Hematopoietic multipotent progenitor cell treated with erythropoietin and hydrocortisone succinate and interleukin-3 and kit ligand, for 6 days (in vitro differentiated cells): ENCODE measurements at places on chromosomes 3 and 15.

GRCh38 chr3:168612671-168613070 is 516.9 kb upstream of the GOLIM4 start:
- peak; percentile 18 for DNase-seq

DNA sequence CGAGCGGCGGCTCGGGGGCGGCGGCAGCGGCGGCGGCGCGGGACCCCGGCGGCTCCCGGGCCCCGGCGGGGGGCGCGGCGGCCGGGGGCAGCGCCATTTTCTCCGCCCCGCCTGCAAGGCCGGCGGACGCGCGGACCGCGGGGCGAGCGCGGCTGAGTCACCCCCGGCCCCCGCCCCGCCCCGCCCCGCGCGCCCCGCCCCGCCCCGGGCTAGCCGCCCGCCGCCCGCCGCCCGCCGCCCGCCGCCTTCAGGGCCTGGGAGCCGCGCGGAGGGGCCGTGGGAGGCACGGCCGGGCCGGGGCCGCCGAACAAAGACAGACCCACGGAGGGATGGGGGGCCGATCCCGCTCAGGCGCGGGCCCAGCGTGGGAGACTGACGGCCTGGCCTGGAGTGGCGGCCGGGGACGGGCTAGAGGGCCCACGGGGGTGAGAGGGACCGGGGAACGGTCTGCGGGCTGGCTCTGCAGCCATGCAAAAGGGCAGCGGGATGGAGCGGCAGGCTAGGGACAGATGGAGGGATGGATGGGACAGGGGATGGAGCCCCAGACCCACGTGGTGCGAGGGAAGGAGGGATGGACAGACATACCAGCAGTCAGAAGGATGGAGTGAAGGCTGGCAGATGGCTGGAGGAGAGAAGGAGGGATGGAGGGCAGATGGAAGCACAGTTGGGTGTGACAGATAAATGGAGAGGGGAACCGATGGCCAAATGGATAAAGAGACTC is at the start of gene EIF4E3:
Gene EIF4E3 (minus strand): TSS at position 132 of the 721 bp plus-strand sequence. CDS start 35 bp downstream, at position 97.
- DNase-seq, result peak; percentile 43

DNA sequence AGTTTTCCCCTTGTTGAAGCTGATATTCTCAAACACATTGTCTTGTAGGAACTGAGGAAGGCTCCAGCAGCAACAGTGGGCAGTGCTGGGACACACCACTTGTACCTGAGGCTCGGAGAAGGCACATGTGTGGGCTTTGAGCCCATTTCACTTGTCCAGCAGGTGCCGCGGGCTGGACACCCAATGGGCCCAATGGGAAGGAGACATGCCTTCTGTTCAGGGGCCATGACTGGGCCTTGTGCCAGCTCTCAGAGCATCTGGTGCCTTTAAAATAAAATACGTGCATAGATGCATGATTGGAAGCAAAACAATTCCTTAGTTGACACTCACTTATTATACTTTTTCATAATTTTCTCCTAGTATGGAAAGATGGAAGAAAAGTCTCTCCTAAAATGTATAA is 334.2 kb downstream of the KLF13 start:
- no peak for DNase-seq

GRCh38 chr3:151896246-151897012 is 23.0 kb downstream of the SUCNR1 start:
- DNase-seq, result peak; percentile 32

GRCh38 chr15:95341686-95342085 is 988.8 kb upstream of the NR2F2 start:
- no peak for DNase-seq

- peak; percentile 32 for DNase-seq
Observed at GRCh38 chr3:45597171-45597570, 2.6 kb downstream of the LIMD1 start.

GRCh38 chr3:141913150-141913811 is 36.8 kb downstream of the ATP1B3 start:
- peak; percentile 92 for DNase-seq

GRCh38 chr3:56915966-56916586 is 114.3 kb upstream of the ARHGEF3 start:
- DNase-seq, result peak; percentile 58

GRCh38 chr15:100105101-100105500 is 236.7 kb downstream of the ADAMTS17 start:
- no peak for DNase-seq

GRCh38 chr3:175413926-175414325 is 554.8 kb downstream of the NAALADL2 start:
- no peak for DNase-seq

DNA sequence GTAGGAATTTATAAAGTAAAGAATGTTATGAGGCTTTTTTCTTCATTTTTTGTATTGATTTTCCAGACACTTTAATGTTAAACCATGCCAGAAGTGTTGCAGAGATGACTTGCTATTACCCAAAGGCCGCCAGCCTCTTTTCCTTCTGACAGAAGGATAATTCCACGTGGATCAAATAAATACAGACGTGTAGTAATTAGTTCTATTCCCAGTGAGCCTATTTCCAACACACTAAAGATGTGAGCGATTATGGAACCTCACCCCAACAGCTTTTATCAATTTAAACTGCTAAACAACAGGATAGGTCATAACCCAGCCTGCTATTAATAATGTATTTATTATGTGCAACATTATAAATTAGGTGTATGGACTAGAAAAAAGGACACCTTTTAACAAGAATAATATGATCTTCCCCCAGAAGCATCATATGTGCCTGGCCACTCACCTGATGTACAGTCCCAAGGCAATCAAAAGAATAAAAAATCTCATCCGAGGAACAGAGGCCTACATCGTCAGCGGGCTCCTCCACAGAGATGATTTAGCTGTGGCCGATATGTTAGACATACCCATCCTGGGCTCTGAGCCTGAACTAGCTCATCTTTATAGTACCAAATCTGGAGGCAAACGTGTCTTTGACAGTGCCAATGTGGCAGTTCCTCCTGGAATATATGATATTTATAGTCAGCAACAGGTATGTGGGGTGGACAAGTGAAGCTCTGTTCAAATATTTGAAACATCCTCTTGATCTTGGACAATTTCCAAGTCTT is 125.9 kb upstream of the C15orf61 start:
- no peak for DNase-seq

- DNase-seq, result no peak
Observed at GRCh38 chr15:77568973-77569728, 63.6 kb downstream of the LINGO1 start.

GRCh38 chr15:25714538-25714840 is 148.6 kb downstream of the ATP10A start:
- DNase-seq, result no peak

GRCh38 chr15:98924401-98925049 is 83.1 kb downstream of the PGPEP1L start:
- no peak for DNase-seq

- no peak for DNase-seq
Observed at GRCh38 chr3:61663356-61664104, 102.2 kb downstream of the PTPRG start.

DNA sequence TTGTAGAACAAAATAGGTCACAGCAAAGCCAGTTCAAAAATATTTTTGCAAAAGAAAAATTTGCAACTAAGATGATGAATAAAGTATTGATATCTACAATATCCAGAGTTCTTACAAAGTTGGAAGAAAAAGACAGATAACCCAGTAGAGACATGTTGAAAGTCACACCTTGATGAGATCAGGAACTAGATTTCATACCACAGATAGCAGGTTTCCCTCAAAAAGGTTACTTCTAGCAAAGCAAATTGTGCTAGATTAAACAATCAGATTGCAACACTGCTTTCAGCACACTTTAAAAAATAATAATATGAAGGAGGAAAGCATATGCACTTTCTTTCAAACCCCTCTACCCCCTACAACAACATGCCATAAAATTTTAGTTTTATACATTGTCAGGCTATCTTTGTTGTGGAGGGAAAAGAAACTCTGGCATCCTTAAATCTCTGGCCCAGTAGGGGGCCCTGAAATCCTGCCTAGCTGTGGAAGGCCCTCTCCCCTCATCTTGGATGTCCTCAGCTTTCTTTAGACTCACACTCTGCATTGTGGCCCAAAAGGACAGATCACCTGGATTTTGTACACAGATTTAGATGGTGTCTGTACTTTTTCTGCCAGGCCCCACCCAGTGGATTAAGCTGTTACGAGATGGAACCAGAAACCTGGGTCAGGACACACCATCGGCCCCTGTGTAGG is 50.9 kb downstream of the CCR3 start:
- peak; percentile 25 for DNase-seq

GRCh38 chr3:119681279-119681678 is 4.1 kb upstream of the COX17 start:
- DNase-seq, result peak; percentile 65

GRCh38 chr3:178823591-178824246 is 247.9 kb downstream of the ZMAT3 start:
- DNase-seq, result no peak

GRCh38 chr3:21542656-21543379 is 208.2 kb downstream of the ZNF385D start:
- no peak for DNase-seq

- peak; percentile 31 for DNase-seq
Observed at GRCh38 chr3:32281570-32282106, 43.2 kb downstream of the CMTM8 start.

DNA sequence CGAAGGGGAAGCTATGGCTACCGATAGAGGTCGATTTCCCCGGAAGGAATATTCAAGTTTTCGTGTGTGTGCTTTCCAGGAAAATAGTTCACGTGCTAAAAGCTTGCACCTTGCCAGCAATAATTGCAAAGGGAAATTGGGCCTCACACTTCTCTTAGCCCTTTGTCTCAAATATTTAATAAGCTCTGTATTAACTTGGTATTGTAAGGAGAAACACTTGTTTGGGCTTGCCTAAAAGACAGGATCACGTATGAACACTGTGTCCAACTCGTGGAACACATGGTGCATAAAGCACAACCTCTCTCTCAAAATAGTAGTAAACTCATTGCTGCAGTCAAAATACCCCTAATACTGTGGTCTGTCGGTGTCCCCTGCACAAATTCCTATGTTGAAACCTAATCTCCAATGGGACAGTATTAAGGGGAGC is 352 bp upstream of the TMF1 start:
- DNase-seq, result no peak

DNA sequence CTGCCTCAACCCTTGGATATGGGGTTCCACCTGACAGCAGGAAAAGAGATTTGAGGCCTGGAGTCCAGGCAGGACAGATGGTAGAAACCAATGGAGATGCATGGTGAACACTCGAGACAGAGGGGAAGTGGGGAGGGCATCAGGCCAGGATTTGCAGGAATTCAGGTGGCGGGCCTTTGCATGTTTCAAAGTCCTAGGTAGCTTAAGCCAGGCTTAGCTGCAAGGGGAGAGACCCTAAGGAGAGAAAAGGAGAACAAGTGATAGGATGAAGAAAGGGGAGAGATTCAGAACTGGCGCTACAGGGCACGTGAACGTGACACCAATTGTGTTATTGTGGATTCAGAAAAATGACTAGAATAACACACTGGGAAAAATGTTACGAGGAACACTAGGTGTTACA is 182.6 kb downstream of the PDZRN3 start:
- DNase-seq, result no peak

DNA sequence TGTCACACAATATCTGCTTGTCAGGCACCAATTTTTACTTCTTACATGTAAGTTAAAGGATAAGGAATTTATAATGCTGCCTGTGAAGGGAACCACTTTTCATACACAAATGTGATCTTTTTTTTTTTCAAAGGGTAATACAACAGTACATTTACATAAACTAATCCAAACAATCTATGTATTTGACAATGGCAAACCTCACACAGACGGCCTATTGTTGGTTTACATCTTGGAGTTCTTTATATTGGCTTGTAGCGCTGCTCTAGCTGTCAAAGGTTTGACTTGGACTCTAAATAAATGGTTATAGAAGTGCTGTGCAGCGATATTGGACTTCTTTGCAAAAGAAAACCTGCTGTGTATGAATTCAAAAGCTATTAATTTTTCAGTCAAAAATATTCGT is 598.0 kb downstream of the FOXP1 start:
- no peak for DNase-seq

DNA sequence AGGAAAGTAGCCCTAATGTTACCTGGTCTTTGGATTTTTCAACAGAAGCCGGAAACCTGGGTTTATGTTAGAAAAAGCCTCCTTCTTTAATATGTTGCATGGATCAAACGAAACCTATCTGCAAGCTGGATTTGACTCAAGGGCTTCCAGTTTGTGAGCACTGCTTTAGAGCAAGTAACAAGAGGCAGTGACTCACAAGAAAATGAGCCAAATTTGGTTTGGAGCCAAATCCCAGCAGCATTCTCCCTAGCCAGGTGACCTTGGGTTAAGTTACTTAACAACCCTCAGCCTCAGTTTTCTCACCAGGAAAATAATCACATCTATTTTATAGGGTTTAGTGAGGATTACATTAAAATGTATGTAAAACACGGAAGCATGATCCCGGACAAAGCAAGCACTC is 215.2 kb upstream of the PRICKLE2 start:
- no peak for DNase-seq

GRCh38 chr15:57522148-57522547 is 69.6 kb upstream of the MYZAP start:
- DNase-seq, result no peak

GRCh38 chr3:109336291-109336861 is 970 bp downstream of the DPPA4 start:
- peak; percentile 82 for DNase-seq

GRCh38 chr3:9915254-9916141 is 1.4 kb upstream of the IL17RC start:
- peak; percentile 66 for DNase-seq

DNA sequence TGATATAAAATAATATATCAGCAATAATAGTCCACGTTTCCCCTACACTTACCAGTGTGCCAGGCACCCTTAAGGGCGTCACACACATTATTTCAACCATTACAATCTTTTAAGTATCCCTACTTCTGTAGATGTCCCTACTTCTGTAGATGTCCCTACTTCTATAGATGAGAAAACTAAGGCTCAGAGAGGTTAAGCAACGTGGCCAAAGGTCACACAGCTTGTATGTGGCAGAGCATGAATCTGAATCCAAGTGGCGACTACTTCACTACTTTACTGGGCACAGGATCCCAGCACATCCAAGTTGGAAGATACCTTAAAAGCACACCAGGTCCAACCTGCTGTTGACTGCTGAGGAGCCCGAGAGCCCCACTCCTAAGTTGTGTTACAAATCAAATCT is 77.5 kb downstream of the TLE3 start:
- no peak for DNase-seq

- peak; percentile 9 for DNase-seq
Observed at GRCh38 chr3:59733041-59733809, 683.4 kb upstream of the CFAP20DC start.

- peak; percentile 86 for DNase-seq
Observed at GRCh38 chr15:73873889-73874511, 636 bp downstream of the TBC1D21 start.

DNA sequence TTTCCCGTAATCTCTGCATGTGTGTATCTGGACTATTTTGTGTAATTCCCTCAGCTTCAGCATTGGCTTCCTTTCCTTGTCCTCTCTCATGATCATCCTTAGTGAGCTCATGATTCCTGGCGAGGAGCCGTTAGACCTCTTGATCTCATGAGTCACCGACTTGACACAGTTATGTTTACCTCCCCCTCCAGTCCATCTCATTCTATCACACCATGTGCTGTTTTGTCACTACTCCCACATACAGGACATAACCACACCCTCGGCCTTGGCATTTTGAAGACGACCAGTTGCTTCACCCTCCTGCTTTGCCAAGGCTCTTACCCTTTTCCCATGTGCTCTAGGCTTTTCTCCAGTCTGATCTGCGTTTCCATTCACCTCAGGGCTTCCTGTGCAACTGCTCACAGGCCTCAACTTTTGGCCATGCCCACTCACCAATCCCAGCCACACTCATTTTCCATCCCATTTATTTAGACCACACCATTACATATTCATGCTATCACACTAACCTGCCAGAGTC is 41.5 kb downstream of the CP start:
- no peak for DNase-seq
